ENCODE measurements at places on chromosomes 2 and 18.
A peak's percentile ranks its signal among the peaks of the same experiment; 100 is the strongest.

GRCh38 chr2:198062826-198063225 lies 258.4 kb downstream of the PLCL1 start:
- DNase-seq, result no peak

DNA sequence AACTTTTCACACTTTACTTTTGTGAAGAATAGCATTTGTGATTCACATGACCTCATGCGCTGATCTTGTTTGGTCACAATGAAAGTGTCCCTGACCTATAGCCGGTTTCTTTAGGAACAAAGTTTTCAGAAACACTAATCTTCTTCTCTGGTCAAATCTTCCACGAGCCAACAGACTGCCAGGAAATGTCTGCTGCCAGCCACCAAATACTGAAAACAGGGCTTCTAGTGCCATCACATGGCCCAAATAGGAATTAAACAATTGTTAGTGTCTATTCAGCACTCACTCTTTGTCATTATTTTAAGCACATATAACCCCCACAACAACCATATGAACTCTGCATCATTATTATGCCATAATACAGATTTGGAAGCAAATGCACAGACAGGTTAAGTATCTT lies 286.5 kb upstream of the SYT4 start:
- DNase-seq, result peak; percentile 10

- DNase-seq, result no peak
Observed at GRCh38 chr18:55124078-55124763, 165.0 kb upstream of the CCDC68 start.

- DNase-seq, result no peak
Observed at GRCh38 chr2:25230198-25230947, 62.0 kb upstream of the POMC start.

DNA sequence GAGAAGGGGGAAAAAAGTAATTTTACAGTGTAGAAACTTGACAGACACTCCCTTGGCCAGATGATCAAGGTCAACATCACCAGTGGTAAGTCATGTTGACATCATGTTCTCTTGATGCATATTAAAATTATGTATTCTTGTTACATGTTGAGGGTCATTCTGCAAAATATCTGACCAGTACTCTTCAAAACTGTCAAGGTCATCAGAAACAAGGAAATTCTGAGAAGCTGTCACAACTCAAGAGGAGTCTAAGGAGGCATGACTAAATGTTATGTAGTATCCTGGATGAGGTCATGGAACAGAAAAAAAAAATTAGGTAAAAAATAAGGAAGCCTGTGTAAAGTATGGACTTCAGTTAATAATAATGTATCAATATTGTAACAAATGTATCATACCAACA lies 6.3 kb downstream of the SGPP2 start:
- DNase-seq, result no peak

GRCh38 chr2:32714521-32714920 lies 86.7 kb downstream of the TTC27 start:
- no peak for DNase-seq

DNA sequence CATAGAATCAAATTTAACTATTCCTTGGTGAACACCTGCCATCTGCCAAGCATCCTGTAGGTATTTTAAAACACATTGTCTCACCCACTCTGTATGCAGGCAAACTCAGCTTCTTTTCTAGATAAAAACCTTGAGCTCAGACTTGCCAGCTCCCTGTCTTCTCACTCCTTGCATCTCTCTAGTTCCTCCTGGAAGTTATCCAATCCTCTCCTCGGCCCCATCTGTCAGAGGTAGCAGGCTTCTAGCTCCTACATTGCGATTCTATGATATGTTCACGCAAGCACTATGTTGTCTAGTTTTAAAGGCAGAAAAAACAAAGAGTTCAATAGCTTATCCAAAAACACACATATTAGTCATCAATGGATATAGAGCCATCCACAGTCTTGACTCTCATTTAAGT lies 67.0 kb upstream of the APCDD1 start:
- DNase-seq, result no peak

DNA sequence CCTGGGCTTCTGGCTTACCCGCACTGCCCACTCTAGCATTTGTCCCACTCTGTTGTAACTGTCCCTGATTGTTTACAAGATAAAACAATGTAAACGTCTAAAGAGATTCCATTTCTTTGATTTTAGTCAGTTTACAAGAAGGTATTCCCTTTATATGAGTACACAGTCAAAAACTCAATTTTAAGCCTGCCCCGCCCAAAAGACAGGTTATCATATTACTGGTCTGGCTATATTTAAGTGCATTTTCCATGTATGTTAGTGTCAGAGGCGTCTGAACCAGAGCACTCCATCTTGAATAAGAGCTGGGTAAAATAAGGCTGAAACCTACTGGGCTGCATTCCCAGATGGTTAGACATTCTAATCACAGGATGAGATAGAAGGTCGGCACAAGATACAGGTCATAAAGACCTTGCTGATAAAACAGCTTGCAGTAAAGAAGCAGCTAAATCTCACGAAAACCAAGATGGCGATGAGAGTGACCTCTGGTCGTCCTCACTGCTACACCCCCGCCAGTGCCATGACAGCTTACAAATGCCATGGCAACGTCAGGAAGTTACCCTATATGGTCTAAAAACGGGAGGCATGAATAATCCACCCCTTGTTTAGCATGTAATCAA lies 15.0 kb downstream of the GPR45 start:
- DNase-seq, result no peak

- DNase-seq, result peak; percentile 22
Observed at GRCh38 chr18:12283256-12283655, 24.8 kb upstream of the TUBB6 start.

DNA sequence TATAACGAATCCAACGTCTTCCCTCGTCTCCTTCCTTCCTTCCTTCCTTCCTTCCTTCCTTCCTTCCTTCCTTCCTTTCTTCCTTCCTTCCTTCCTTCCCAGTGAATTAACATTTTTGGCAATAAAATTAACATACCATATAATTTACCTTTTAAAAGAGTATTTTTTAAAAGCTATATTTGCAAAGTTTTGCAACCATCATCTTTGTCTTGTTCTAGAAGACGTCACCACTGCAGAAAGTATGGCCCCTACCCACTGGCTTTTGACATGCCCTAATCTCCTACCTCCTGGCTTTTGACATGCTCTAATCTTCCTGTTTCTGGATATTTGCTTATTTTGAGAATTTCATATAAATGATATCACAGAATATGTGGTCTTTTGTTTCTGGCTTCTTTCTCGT lies 1023.9 kb upstream of the ZEB2 start:
- no peak for DNase-seq

DNA sequence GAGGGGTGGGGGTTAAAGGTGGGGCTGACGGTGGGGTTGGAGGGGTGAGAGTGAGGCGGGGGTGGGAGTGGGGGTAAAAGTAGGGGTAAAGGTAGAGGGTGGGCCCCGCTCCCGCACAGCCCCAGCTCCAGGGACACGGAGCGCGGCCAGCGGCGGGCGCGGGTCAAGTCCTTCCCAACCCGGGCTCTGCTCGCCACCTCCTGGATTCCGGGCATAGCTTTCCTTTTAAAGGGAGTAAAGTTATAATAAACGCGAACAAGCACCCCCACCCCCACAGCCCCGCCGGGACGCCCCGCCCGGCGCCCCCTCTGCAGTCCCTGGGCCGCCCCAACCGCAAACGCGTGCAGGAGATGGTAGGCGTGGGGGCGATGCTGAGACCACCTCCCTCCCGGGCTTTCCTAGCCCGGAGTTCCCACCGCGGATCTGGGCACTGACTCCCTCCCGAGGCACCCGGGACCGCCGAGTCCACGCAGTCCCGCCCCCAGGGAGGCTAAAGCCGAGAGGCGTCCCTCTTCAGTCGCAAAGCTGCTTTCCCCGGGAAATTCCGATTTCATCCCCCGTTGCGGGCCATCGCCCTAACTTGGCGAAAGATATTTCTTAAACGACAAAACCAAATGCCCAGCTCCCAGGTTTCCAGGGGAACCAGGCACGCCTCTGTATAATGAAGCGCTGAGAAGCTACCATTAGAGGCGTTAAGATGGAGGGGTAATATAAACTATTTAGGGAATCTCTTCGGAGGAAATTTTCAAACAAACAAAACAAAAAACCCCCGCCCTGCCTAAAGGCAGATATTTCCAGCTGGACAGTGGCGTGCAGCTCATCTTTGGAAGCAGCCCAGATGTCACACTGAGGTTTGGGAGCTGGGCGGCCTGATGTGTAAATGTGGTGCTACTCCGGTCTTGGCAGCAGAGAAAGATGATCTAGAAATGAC lies at the start of gene LIMS2:
LIMS2 (minus strand) TSS at position 200 of the 931 bp plus-strand sequence. CDS start 506 bp downstream, outside the sequence.
- peak; percentile 44 for DNase-seq

DNA sequence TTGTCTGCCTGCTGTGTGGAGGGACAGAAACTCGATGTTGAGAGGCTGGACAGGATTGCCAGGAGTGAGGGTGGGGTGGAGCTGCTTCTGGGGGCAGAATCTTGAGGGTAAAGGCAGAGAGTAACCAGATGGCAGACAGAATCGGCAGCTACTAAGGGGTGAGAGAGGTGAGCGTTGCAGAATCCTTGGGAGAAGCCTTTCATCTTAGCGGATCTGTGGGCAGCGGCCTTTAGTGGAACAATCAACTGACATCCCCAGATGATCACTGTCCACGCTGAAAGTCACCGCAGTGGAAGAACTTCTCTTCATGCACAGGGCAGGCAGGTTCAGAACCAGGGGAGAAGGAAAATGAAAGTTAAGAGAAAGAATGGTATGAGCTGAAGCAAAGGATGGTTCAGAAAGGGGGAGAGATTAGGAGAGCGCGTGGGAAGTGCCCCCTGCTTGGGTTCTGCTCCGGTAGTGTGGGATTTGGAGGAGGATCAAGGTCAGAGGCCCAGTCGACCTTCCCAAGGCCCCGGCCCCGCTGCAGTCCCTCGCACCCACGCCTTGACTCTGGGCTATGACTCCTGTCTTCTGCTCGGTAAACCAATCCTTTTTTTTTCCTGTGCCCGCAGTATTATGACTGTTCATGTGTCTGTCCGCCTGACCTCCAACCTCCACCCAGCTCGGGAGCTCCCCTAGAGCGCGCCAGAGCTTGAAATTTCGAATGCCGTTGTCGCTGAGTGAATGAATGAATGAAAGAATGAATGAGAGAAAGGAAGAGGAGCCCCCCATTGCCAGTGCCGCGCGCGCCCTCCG lies 584 bp downstream of the BOLA3 start:
- DNase-seq, result no peak

GRCh38 chr2:31101701-31102100 lies 36.5 kb downstream of the GALNT14 start:
- no peak for DNase-seq

DNA sequence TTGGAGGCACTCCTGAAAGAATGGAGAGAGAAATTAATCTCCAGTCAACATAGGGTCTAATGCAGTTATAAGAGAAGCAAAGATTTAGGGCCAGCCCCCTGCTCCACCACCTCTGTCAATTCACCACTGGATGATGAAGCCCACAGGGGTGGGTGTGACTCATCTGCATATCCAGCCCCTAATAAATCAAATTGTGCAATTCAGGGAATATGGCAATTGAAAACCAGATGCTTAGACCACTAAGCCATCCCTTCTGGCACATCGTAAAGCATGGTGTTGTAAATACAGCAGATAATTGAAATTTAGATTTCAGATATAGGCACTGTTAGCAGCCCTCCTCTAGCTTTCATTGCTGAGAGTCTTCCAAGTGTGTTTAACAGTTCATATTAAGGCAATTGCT lies 541.4 kb downstream of the PARD3B start:
- DNase-seq, result no peak

GRCh38 chr2:43032213-43033015 lies 194.0 kb downstream of the ZFP36L2 start:
- no peak for DNase-seq

GRCh38 chr18:43590182-43590903 lies 313.1 kb upstream of the SYT4 start:
- DNase-seq, result no peak

DNA sequence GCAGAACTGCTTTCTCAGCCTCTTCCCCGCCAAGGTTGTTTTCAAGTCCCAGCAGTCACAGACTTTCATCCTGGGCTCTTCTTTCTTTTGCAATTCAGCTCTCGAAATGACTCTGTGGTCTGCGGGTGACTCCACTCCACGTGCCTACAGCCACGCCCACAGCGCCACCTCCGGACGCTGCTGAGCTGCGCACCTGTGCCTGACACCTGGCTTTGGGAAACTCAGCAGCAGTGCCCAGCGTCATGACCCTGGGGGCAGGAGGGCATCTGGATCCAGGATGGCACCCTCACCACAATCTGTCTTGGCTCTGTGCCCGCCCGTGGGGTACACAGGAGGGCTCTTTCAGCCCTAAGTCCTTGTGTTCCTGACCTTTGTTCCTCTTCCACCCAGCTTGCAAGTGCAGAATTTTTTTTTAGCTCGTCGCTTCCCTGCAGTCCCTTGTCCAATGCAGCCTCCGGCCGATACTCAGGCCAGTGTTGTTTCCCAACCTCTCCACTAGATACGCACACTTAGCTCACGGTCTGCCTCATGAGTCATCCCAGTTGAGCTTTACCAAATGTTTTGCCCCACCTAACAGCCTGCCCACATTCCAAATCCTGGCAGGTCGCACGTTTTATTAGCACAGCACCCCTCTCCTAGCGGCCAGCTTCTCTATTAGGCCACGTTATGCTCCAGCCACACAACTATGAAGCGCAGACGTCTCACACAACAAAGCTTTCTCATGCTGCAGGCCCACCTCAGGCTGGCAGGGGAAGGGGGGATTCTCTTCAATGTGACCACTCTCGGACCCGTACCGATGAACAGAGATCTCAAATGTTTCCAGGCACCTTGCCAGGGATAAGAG lies 6.5 kb upstream of the CAPN10 start:
- no peak for DNase-seq

DNA sequence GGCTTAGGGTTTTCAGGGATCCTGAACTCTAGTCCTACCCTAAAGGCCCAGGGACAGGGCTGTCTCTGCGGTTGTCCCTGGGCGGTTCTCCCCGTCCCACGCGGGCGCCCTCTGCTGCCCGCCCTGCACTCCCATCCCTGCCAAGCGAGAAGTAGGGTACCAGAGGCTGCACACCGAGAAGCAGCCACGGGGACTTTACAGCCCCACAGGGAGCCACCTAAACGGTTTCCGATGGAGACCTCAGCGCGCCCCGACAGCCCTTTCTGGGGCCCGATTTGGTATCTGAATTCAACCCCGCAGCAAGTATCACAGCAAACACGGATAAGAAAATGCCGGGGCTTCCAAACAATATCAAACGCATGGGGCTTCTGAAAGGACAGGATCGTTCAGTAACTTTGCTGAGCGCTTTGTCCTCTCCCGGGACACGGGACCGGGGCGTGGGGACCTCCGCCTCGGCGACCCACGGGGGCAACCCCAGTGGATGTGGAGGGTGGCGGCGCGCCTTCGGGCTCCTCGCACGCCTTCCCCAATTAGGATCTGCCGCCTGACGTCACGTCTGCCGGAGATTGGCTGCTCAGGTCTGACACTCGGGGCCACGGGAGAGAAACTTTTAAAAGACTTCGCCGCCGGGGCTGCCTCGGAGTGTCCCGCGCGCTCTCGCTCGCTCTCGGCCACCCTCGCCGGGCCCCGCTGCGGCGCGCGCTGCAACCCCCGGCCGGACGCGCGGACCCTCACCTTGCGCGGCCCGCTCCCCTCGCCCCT lies at the start of gene LTBP1:
LTBP1 (plus strand) TSS at position 640 of the 762 bp plus-strand sequence. CDS start 372 bp downstream, outside the sequence.
- peak; percentile 79 for DNase-seq

DNA sequence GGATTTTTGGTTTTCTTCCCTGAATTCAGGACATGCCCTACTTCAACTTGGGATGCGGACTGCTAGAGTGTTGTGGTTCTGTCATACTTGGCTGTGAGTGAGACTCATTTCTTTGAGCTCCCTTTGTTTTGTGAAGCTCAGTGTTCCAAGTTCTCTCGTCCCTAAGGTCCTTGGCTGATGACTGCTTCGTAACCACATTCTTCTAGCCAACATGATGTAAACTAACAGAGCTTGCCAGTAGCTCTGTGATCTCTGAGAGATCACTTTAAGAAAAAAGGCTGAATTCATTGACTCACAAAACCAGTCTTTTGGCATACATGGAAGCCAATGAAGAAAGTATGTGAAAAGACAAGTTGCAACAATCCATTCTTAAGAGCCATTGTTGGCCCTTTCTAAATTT lies 96.9 kb upstream of the MSTN start:
- no peak for DNase-seq

GRCh38 chr2:237290261-237290660 lies 123.7 kb downstream of the COL6A3 start:
- peak; percentile 27 for DNase-seq
